ENCODE measurements at places on chromosomes 2 and 18. TPM values are rescaled to one million over a fixed set of nuclear protein-coding genes. Genes with fewer than 3 reads are reported as not detected.

- no peak for DNase-seq
Measured at GRCh38 chr2:26767894-26768487, 3.9 kb downstream of the SLC35F6 start.

DNA sequence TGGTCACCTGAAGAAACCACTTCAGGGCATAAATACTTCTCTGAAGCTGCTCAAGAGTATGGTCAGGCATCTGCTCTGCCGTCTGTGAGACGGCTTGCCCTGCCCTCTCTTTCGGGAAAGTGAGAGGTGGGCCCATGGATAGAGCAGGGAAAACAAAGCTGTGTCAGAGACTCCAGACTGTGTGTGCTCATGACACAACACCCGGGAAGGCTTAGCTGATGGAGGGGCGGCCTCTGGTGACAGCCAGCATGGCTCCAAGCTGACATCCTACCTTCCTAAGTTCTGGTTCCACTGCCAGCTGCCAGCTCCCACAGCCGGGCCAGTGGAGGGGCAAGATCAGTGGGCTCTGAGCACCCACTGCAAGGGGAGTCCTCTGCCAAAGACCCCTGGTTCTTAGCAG is 215.3 kb downstream of the ANKRD30B start:
- DNase-seq: no peak

- DNase-seq: no peak
Measured at GRCh38 chr2:57987835-57988573, 58.6 kb upstream of the VRK2 start.

- no peak for DNase-seq
Measured at GRCh38 chr2:3193443-3194330, 183.9 kb downstream of the EIPR1 start.

The KLF11 gene
- 44.4 TPM for total RNA-seq

- no peak for DNase-seq
Measured at GRCh38 chr2:27811768-27812167, 40.2 kb downstream of the MRPL33 start.

- DNase-seq: no peak
Measured at GRCh38 chr2:241752253-241752652, 17.8 kb downstream of the D2HGDH start.

- no peak for DNase-seq
Measured at GRCh38 chr2:120278901-120279300, 26.2 kb downstream of the RALB start.

- peak; percentile 27 for DNase-seq
Measured at GRCh38 chr18:49459404-49460171, 857 bp downstream of the DYM start.

DNA sequence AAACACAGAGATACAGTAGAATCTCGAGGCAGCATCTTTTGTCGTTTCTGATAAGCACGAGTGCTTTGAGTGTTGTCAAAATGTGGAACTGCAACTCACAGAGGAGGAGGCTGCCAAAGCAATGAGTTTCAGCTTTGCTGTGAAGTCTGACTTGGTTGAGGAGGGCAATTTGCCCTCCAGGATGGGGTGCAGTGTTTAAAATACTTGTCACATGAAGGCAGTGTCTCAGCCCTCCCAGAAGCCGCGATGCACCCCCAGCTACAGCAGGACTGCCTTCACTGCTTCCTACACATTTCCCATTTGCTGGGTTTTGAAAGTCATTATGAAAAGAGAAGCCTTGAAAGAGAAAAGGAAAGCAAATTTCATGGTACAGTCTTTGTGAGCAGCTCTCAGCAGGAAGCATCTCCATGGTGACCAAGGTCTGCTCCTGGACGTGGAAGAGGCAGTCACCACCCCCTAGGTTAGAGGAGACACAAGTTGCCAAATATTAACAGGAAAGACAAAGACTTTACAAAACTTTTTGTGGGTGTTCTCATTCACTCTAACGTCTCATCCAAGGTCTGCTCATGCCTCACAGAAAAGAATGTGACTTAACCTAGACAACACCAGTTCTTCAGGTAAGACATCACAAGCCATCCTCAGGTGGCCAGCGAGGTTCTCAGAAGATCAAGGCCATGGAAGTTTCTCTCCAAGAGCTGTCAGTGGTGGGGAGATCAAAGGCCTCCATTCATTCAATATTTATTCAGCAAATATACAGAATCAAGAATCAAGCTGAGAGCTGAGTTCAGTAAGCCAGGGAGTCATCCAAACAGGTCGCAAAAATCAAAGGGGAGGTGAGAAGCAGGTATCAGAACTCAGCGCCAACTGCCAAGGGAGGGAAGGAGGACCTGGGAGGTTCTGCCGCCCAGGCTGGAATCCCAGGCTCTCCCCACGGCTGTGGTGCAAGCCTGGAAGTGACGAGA is 476.0 kb downstream of the EIPR1 start:
- DNase-seq: peak; percentile 45

The TMEM200C gene
- total RNA-seq: 0.55 TPM

DNA sequence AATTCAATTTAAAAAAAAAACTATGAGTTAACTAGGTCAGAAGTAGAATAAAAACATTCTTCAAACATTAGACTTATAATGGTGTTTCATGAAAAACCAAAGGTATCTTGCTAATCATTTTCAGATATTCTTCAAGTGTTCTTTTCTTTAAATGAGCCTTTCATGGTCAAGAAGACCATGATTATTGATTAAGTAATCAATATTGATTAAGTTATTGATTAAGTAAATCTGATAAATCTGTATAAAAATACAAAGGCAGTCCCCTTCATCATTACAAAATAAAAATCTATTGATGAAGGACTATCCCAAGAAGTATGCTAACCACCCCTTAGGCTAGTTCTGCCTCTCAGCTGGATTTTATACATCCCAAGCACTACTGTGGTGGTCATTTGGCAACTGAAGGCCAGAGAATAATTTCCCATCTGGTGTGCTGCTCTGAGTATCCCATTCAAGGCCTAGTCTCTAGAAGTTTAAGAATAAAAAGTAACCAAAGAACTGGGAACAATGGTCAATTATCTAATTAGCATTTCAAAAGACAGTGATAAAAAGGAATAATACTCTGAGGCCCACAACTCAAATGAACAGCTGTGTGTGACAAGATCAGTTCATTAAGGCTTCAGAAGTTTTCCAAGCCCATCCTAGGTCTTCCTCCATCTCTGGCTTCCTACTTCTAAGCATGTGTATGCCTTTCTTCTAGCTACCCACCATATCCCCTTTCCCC is 63.5 kb downstream of the TCF4 start:
- DNase-seq: no peak

DNA sequence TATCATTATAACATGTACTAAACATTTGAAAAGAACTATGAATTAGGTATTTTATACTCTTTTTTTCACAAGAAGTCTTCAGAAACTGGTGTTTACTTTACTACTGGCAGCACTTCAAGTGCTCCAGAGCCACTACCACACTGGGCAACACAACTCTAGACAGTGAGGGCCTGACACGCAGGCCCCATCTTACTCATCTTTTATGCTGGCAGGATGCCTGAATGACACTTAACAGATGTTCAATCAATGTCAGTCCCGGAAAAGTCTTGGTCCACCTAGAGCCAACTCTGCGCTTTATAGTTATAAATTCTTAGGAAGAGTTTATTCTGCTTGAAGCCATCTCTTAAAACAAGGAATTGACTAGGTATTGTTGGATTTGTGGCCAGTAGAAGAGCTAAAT is 8.7 kb upstream of the WIPF1 start:
- no peak for DNase-seq

The SPATA3 gene
- total RNA-seq: not detected

DNA sequence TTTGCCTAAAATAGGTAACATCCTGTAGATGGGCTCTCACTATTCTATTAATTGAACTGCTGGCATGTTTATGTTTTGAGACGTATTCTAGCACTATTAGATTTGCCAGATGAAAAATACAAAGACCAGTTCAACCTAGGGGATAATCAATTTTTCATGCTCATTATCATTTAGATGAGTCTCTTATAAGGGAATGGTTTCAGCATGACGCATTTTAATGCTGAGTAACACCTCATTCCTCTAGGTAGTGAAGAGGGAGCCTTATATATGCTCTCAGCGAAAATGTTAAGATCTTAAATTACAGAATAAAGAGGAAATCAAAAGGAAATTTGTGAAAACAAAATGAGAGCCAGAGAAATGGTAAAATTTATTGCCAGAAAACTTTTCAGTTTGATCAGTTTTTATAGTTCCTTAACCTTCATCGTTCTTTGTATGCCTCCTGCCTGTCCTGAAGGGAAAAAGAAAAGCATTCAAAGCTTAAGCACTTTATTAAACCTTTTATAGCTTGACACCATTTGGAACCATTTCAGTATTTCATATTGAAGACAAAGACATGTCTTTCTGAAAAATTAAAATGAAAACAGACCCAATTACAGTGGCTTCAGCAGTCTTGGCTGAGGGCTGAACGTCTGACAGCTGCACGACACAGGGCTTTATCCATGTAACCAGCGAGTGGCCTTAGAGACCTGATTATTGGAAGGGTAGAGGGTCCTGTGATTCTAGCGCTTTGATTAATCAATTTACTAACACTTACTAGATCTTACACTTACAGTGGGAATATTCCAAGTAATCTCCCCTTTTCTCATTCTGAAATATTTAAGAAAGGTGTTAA is 112.8 kb downstream of the ADCYAP1 start:
- no peak for DNase-seq

DNA sequence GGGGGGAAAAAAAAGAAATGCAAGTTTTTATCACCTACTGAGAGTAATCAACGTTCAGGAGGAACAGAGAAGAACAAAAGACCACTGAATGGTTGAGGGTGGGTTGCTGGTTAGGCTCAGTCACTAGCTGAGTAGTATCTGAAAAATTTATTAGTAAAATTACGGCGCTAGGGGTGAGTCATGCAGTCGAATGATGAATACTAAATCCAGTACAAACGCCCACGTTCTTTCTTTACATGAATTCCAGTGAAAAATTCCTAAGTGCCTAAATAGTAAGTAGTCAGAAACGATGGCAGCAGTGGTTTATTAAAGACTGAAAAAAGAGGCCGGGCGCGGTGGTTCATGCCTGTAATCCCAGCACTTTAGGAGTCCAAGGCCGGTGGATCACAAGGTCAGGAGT is 52.0 kb downstream of the TEKT4 start:
- DNase-seq: no peak

- no peak for DNase-seq
Measured at GRCh38 chr2:181977661-181978350, 7.8 kb upstream of the PPP1R1C start.

The SLC40A1 gene
- 16.9 TPM for total RNA-seq

DNA sequence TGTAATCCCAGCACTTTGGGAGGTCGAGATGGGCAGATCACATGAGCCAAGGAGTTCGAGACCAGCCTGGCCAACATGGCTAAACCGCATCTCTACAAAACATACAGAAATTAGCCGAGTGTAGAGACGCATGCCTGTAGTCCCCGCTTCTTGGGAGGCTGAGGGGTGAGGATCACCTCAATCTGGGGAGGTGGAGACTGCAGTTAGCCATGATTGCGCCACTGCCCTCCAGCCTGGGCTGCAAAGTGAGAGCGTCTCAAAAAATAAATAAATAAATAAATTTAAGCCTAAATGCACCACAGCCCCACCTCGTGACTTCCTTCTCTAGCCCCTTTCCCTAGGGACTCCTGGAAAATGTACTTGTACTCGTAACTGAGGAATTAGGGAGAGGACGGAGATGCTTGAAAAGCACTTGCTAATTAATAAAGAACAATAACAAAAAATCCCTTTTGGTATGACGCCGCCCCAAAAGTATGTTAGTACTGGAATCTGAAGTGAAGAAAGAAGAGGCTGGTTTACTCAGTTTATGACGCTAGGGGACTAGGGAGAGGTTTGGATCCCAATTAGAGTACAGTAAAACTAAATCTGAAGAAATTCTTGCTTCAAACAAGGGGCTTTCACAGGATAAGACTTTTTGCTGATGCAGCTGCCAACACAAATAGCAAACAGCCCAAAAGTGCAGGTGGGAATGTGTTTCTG is 887 bp upstream of the ZNF396 start:
- no peak for DNase-seq

DNA sequence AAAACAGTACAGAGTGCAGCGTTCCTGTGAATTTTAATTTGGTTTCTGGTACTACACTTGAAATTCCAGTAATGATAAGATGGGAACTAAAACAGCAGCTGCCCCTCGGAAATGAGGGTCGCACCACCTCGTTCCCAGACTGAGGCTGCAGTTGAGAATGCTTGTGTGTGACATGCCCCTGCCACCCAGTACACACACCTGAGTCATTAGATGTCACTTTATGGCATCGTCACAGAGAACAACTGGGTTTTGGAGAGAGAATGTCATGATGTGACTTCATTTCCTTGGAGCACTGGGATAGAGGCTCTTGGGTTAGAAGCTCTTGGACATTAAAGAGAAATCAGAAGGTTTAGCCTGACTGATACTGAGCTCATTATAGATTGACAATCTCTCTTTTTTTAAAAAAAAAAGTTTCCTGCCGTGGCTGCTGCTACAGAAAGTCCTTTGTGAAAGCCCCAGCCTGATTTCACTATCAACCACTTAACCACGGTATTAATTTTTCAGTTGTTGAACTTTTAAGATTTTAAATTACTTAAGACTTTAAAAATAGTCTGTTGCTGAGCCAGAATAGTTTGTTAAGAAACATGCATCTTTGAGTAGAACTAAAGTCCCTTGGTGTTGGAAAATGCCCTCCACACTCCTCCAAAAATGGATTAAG is 24.5 kb downstream of the BCL2L11 start:
- DNase-seq: no peak

- DNase-seq: no peak
Measured at GRCh38 chr2:26683583-26683982, 8.9 kb upstream of the KCNK3 start.

DNA sequence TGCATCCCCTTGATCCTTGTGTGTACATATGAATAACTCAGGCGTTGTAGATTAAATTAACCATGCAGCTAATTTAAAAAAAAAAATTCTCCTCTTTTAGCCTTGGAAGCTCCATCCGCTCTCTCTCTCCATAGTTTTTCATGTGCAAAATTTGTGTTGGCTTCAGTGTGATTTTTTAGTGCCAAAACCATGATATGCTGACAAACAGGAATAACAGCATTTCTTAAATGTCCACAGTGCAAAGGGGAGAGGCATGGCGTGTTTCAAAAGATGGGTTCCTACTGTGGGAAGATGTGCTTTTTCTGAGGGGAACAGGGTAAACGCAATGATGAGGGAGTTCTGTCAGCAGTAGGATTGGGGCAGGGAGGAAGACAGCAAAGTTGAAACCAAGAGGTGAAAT is 247.0 kb downstream of the ICOS start:
- no peak for DNase-seq

The UPP2 gene
- total RNA-seq: not detected

- no peak for DNase-seq
Measured at GRCh38 chr18:50924372-50924771, 43.5 kb upstream of the ELAC1 start.

DNA sequence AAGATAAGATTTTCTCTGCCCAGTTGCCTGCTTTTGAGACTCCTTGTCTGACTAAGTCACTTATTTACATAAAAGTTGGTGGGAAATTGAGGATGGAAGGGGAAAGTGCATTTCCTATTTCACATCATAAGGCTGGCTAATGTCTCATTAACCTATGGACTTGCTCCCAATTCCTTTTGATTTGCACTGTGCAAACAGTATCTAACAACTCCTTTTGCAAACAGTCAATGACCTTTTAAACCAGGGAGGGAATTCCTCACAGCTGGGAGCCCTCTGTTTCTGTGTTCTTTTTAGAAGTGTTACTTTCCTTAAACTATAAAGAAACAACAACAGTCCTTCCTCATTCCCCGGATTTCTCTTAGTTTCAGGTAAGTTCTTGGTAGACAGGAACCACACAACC is 272.8 kb downstream of the RND3 start:
- DNase-seq: no peak

The UNC80 gene
- 0.02 TPM for total RNA-seq

All from lower leg skin (tissue), 4 donors.